Endodermal cell (in vitro differentiated cells): ENCODE measurements at places on chromosomes 16 and 17. TPM values are rescaled to one million over a fixed set of nuclear protein-coding genes. Genes with fewer than 3 reads are reported as not detected.

Gene NGFR
- 0.77 and 1.3 TPM in 2 replicates for total RNA-seq

Gene SLC43A2
- 17.8 and 18.6 TPM in 2 replicates for total RNA-seq

Gene MPV17L
- total RNA-seq: 2.9 and 3.1 TPM in 2 replicates

Gene ULK2
- 26.2 to 33.7 TPM (median 33.7 TPM) in 3 replicates for total RNA-seq

Gene MT1X
- 8.8 and 13.1 TPM in 2 replicates for total RNA-seq

Gene AGRP
- total RNA-seq: not detected in 2 replicates

- peaks cover 46% of the 10 kb centered on the region for H3K36me3 ChIP-seq
- H3K4me1 ChIP-seq: no peaks in the 10 kb centered on the region
- H3K27me3 ChIP-seq: no peaks in the 10 kb centered on the region
- H3K27ac ChIP-seq: no peak overlapping the region
These were observed 7.4 kb downstream of the ZNF594 start for GRCh38 chr17:5184288-5184687.

GRCh38 chr16:85036236-85037049, 8.8 kb downstream of the KIAA0513 start:
- no peaks in the 10 kb centered on the region for H3K27me3 ChIP-seq
- H3K4me3 ChIP-seq: no peak overlapping the region
- no peak overlapping the region for H3K27ac ChIP-seq
- H3K36me3 ChIP-seq: no peaks in the 10 kb centered on the region
- no peaks in the 10 kb centered on the region for H3K4me1 ChIP-seq
- DNase-seq: no peak

GRCh38 chr17:51846566-51846965, 311.9 kb downstream of the CA10 start:
- no peaks in the 10 kb centered on the region for H3K36me3 ChIP-seq
- H3K27ac ChIP-seq: no peak overlapping the region
- H3K4me1 ChIP-seq: no peaks in the 10 kb centered on the region
- H3K27me3 ChIP-seq: no peaks in the 10 kb centered on the region
- no peak overlapping the region for H3K4me3 ChIP-seq
- DNase-seq: no peak

DNA sequence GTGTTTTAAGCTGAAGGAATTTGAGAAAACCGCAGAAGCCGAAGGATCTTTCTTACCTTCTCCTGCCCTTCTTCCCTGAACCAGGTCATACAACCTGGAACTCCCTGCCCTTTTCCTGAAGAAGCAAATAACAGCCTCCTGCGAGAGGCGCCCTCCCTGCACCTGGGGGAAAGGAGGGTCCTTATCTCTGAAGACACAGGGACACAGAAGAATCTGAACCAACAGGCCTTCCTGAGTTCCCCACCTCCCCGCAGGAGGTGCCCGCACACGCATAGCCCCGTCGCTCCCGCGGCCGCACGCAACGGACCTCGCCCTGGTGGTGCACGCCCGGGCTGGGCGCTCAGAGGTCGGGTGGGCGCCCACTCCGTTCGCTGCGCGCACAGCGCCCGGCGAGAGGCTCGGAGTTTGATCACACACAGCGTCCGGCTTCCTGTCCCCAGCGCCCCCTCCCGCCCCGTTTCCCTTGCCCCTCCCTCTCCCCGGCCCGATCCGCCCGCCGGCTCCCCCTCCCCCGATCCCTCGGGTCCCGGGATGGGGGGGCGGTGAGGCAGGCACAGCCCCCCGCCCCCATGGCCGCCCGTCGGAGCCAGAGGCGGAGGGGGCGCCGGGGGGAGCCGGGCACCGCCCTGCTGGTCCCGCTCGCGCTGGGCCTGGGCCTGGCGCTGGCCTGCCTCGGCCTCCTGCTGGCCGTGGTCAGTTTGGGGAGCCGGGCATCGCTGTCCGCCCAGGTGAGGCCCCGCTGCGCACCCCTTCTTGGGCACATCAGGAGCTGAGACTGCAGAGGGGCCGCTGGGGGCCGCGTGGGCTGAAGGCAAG, at the start of gene TNFSF12:
TNFSF12 (plus strand) TSS at position 474 of the 816 bp plus-strand sequence; CDS start at position 570, 96 bp downstream.
- DNase-seq: peak; percentile 85
- no peaks in the 10 kb centered on the region for H3K27me3 ChIP-seq
- no peaks in the 10 kb centered on the region for H3K36me3 ChIP-seq

GRCh38 chr17:51006601-51007000, 114.1 kb downstream of the SPAG9 start:
- peak overlapping the region; percentile 35 for H3K27ac ChIP-seq
- H3K4me3 ChIP-seq: no peak overlapping the region
- no peaks in the 10 kb centered on the region for H3K4me1 ChIP-seq
- no peak for DNase-seq

DNA sequence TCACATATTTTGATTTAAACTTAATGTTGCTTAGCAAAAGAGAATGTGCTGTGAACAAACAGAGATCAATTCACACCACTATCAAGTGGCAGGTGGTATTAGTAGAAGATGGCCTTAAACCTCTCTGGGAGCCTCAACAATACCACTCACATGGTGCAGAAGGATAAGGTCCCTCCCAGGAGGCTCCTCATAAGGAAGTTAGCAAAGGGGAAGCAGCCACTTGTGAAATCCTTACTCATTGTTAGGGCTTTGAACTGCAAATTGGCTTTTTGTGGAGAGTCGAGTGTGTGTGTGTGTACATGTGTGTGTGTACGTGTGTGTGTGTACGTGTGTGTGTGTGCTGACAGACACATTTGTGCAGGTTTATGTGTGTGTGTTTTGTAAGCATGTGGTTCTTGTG, 48.9 kb upstream of the ASIC2 start:
- no peaks in the 10 kb centered on the region for H3K36me3 ChIP-seq
- no peak overlapping the region for H3K4me3 ChIP-seq
- H3K27ac ChIP-seq: no peak overlapping the region
- H3K4me1 ChIP-seq: peaks cover 8% of the 10 kb centered on the region
- H3K27me3 ChIP-seq: peaks cover 34% of the 10 kb centered on the region
- no peak for DNase-seq

DNA sequence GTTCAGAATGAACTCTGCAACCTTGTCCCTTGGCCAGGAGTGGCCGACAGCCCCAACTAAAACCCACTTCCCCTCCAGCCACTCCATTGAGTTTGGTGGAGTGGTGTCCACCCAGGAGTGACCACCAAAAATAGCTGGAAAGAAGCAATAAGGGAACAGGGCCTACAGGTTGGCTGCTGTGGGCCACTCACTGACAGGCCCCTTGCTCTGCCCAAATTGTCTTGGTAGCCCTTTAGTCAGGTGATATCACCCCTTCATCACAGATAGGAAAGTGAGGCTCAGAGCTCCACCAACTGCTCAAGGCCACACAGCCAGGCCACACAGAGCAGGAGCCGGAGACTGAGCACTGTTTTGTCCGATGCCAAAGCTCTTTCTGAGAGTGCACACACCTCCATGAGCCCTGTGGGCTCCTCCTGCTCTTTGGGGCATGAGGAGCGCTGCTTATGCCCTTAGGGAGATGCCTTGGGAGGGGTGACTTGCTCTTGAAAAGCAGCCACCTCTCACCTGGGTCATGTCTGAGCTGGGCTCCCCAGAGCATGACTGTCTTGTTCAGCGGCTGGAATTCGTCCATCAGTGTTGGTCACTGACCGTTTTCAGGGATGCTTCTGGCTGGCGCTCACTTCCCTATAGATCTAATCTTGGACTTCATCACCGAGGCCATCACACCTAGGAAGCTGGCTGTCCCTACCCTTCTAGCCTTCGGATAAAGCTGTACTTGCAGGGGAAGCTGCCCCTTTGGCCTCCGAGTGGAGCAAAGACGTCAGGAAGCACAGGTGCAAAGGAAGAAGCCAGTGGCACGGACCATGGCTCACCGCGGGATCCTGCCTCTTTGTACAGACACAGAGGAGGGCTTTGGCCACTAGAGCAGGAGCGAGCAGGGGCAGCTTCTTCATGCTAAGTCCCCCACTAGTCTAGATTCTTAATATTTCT, 186.0 kb upstream of the ZNF469 start:
- H3K27me3 ChIP-seq: no peaks in the 10 kb centered on the region
- no peak overlapping the region for H3K4me3 ChIP-seq
- no peak for DNase-seq
- H3K27ac ChIP-seq: no peak overlapping the region
- H3K36me3 ChIP-seq: no peaks in the 10 kb centered on the region

DNA sequence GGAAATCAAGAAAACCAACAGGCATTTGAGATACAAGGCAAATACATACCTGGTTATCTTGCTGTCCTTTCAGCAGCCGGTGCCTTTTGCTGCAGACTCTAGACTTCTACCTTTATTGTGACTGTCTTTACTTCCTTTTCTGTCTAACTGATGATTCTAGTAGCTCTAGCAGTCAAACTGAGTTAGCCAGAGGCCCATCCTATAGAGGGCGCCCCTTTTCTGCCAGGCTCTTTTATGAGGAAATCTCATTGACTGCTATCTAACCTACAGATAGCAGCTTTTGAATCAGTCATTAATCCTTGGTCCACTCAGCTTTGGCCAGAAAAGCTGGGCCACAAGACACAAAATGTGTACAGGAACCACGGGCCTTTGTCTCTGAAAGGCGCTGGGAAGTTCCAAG, 87.5 kb upstream of the WSB1 start:
- H3K4me1 ChIP-seq: no peaks in the 10 kb centered on the region
- DNase-seq: peak; percentile 74
- H3K27ac ChIP-seq: no peak overlapping the region
- no peak overlapping the region for H3K4me3 ChIP-seq
- H3K27me3 ChIP-seq: no peaks in the 10 kb centered on the region
- H3K36me3 ChIP-seq: no peaks in the 10 kb centered on the region

DNA sequence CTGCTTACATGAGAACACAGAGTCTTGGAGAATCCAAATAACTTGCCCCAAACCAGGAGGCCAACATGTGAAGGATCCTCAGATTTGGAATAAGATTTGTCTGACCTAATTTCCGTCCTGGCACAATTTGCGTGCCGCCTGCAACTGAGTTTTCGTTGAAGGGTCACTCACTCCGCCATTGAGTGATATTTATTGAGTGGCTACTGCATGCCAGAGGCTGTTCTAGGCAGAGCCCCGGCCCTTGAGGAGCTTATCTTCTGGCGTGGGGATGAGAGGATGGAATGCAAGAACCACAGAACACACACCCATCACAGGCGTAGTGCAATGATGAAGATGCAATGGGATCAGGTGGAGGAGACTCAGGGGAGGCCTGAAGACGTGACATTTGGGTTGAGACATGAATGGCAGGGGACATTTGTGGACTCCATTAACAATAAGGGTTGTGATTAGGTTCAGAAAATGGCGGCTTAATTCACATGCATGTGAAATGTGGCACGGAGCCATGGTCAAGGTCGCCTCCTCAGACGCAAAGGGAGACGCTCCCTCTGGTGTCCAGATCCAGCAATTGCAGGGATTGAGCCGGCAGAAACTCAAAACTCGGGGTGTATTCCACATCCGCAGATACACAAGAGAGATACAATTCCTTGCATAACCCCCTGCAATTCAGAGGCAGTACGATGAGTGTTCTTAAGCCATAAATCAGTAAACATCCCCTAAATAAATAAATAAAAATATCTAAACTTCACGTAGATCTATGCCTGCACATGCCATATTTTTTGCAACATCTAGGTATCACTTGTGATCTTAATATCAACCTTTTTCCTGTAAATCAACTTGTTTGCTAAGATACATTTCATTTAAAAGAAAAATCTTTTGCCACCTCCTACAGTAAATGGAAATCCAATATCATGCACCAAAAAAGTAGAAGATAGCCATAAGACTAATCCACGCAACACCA, 57.9 kb upstream of the CACNG4 start:
- no peaks in the 10 kb centered on the region for H3K4me1 ChIP-seq
- H3K36me3 ChIP-seq: no peaks in the 10 kb centered on the region
- no peak overlapping the region for H3K27ac ChIP-seq
- no peak overlapping the region for H3K4me3 ChIP-seq
- H3K27me3 ChIP-seq: no peaks in the 10 kb centered on the region

DNA sequence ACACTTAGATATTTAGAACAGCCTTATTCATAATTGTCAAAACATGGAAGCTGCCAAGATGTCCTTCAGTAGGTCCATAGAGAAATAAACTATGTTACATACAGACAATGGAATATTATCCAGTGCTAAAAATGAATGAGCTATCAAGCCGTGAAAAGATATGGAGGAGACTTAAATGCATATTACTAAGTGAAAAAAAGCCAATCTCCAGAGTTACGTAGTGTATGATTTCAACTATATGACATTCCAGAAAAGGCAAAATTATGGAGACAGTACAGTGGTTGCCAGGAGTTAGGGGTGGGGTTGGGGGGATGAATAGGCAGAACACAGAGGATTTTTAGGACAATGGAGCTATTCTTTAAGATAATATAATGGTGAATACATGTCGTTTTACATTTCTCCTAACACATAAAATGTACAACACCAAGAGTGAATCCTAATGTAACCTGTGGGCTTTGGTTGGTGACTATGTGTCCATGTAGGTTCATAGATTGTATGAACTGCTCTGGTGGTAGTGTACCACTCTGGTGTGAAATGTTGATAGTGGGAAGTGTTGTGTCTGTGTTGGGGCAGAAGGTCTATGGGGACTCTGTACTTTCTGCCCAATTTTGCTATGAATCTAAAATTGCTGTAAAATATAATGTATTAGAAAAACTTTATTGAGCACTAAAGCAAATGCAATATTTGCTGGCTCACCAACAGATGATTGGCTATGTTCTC, 122.6 kb downstream of the USP22 start:
- H3K27ac ChIP-seq: peak overlapping the region; percentile 2
- H3K36me3 ChIP-seq: no peaks in the 10 kb centered on the region
- H3K27me3 ChIP-seq: no peaks in the 10 kb centered on the region
